GM10248 (cell line): ENCODE measurements at places on chromosomes 12 and 14.

DNA sequence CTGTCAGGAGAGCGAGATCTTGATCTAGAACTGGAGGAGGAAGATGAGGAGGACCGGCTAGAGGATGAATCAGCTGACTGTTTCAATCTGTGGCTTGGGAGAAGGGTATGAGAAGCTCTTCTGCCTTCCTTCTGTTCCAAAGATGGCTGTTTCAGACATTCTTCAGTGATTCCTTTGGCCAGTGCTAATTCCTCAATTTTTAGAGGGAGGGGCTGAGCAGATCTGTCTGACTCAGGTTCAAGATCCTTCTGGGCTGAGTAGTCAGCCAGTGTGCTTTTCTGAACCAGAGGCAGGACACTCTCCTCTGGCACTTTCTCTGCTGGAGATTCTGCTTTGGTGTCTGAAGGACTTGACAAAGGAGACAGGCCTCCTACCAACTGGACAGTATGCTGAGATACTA is 15.2 kb downstream of the ACIN1 start:
- no peak for DNase-seq

- peak; percentile 56 for DNase-seq
Measured at GRCh38 chr12:70733385-70733784, 96.2 kb upstream of the PTPRB start.

- DNase-seq: peak; percentile 62
Measured at GRCh38 chr14:104794099-104794498, 1.4 kb downstream of the AKT1 start.

DNA sequence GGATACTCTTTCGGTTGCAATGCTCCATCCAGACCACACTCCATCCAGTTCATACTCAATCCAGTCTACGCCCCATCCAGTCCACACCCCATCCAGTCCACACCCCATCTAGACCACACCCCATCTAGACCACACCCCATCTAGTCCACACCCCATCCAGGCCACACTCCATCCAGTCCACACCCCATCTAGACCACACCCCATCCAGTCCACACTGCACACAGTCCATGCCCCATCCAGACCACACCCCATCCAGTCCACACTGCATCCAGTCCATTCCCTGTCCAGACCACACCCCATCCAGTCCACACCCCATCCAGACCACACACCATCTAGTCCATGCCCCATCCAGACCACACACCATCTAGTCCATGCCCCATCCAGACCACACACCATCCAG is 116.0 kb upstream of the RTL1 start:
- no peak for DNase-seq

DNA sequence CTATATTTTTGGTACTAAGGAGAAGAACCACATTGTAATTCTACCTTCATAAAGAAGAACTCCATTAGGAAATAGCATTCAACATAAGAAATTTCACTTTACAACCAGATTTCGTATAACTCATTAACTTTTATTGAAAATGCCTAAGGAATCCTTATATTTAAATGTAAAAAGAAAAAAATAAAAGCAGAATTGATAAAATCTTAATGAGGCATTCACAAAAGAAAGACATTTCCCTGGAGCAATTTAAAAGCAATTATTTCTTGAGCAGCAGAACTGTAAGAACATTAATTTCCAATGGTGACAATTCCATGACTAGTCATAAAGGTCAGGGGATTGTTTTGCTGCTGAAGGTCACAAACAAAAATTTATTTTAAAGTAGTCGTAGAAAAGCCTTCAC is 1192.8 kb upstream of the TMEM132C start:
- no peak for DNase-seq

DNA sequence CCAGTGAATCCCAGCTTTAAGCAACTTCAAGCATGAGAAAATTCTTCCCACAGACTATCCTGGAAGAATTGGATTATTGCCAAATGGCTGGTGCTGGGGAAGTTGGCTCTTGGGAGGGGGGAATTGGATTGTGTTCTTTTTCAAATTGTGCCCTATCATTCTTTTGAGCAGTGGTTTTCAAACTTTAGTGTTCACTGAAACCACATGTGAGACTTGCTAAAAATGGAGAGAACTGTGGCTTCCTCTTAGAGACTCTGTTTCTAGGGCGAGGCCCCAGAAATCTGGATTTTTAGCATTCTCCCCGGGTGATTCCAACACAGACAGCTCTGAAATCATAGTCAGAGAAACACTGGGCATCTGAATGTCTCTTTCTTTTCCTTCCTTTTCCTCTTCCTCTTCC is 14.3 kb upstream of the OTUB2 start:
- DNase-seq: no peak
